Pancreas (tissue), 10 donors: ENCODE measurements at places on chromosomes 6 and 20. TPM values are rescaled to one million over a fixed set of nuclear protein-coding genes. Genes with fewer than 3 reads are reported as not detected.

The SLC35A1 gene
- total RNA-seq = 7.5 TPM

The ACSS1 gene
- 42.1 TPM for total RNA-seq

- H3K36me3 ChIP-seq = no peaks in the 10 kb centered on the region
- H3K27me3 ChIP-seq = no peaks in the 10 kb centered on the region
- H3K27ac ChIP-seq = no peak within 1 kb of the TSS
Measured at GRCh38 chr6:134949927-134950326, at the start of gene ALDH8A1. TSS of gene ALDH8A1 (minus strand) at chr6:134950101. CDS start at chr6:134950053, 48 bp downstream.

DNA sequence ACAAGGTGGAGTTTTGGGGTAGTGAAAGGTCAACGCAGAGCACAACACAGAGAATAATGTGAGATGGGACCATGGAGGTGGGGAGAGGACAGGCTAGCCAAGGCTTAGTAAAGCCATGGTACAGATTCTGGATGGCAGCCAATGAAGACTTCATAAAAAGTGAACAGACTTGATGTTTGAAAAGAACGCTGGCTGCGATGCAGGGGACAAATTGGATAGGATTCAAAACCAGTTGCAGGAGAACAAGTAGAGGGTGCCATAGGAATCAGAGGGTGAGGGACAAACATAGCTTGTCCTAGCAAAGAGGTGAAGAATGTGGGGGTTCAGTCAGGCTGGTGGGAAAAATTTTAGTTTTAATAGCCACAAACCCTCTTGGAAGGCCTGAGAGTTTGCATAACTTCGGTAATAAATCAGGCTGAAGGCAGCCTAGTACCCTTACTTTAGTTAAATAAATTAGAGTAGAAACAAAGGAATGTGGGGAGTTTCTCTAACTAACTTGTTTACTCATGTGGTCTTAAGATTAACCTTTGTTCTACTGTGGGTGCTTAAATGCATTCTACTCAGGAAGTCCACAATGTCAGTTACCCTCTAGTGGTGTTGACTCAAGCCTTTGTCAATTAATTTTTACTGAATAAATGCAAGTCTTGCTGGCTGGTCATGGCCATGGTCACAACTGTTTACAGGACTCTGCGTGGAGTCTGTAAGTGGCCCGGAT lies 216.4 kb downstream of the C6orf118 start:
- H3K27ac ChIP-seq = no peak overlapping the region
- no peaks in the 10 kb centered on the region for H3K36me3 ChIP-seq
- H3K4me3 ChIP-seq = no peak overlapping the region
- H3K27me3 ChIP-seq = no peaks in the 10 kb centered on the region
- no peaks in the 10 kb centered on the region for H3K4me1 ChIP-seq
